ENCODE measurements at places on chromosomes 2 and 18.

DNA sequence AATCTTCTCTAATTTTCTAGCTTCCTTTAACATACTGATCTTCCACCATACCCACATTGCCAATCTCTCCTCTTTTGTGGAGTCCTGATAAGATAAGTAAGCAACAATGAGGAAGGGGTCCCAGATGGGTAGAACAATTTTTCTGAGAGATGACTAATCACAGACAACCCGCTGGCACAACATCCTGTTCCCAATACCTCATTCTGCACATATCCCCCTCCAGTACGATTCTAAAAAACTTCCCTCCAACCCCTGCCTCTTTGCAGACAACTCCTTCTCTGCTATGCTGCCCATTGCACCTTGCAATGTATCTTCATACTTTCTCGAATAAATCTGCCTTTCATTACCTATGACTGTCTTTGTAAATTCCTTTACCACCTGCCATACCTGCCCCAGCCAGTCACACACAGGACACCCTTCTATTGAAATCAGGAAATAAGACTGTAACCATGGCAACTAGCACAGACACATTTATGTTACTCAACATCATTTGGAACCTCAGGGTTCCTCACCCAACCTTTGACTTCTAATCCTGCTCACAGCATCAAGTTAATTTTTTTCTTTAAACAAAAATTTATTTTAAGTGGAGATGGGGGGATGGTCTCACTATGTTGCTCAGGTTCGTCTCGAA lies 7.4 kb upstream of the EXOC6B start:
- DNase-seq = no peak

- DNase-seq = no peak
Measured at GRCh38 chr18:12408247-12408869, 629 bp downstream of the PRELID3A start.

- DNase-seq = no peak
Measured at GRCh38 chr2:128444816-128445522, 126.3 kb upstream of the HS6ST1 start.

DNA sequence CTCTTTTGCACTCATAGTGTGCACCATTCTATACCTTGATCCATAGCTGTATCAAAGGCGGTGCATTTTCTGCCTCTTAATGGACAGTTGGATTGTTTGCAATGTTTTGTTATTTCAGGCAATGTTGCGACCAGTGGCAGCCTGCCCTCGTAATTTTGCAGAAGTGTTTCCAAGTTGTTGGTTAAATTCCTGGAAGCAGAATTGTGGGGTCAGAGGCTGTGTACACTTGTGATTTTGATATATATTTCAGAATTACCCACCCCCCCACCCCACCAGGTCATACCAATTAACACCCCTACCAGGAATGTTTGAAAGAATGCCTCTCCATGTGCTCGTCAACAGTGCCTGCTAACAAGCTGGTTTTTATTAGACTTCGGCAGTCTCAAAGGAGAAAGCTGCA lies 32.4 kb upstream of the IL1R1 start:
- DNase-seq = no peak

- DNase-seq = no peak
Measured at GRCh38 chr2:224046752-224047151, 7.7 kb upstream of the SERPINE2 start.

GRCh38 chr18:38883111-38883510 lies 1317.5 kb upstream of the CELF4 start:
- no peak for DNase-seq

DNA sequence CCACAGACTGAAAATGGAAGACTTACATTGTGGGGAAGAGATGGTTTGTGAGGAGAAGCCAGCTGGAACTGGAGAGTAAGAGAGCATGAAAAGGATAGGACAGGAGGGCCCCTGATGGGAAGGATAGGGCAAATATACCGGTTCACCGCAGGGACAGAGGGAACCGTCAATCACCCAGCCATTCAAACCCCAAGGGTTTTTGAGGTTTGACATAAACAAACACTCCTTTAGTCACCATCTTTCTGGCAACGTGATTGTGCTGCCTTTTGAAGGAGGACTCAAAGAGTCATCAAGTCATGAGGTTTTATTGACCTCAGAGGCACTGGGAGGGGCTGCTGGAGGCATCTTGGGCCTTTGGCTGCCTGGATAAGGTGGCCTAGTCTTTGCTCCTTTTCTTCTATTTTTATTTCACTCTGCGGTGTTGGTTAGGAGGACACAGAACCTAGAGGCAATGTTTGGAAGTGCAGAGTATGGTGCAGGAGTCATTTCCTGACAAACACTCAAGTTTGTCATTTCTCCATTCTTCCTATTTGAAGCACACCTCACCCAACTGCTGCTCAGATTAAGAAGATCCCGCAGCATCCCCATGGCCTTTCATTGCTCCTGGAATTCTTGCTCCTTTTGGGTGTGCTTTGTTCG lies 487.3 kb upstream of the SPRED2 start:
- no peak for DNase-seq

DNA sequence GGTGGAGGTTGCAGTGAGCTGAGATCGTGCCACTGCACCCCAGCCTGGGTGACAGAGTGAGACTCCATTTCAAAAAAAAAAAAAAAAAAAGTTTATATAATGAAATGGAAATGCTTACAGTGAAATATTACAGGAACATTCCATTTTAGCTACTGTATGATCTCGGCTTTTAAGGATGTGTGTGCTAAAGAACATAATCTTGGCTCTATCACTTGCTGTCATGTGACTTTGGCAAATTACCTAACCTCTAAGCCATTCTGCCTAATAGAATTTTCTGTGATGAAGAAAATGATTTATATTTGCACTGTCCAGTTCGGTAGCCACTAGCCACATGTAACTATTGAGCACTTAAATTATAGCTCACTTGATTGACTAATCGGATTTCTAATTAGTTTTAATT lies 36.3 kb downstream of the SMAD4 start:
- no peak for DNase-seq

- no peak for DNase-seq
Measured at GRCh38 chr18:67464499-67464898, 52.0 kb downstream of the DSEL start.

DNA sequence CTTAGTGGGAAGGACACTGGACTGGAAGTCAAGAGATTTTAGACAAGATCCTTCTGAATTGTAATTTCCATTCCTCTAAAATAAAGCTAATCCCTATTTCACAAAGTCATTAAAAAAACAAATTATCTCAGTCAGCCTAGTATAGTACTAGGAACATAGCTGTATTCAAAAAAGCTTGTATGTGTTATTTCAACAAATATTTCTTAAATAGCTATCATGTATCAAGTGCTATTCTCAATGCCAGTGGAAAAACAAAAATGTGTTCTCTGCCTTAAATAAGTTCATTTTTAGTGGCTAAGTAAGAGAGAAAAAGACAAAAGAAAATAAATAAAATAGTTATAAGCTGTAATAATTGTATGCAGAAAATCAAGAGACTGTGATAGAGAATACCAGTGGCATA lies 541.8 kb upstream of the CDH2 start:
- no peak for DNase-seq

DNA sequence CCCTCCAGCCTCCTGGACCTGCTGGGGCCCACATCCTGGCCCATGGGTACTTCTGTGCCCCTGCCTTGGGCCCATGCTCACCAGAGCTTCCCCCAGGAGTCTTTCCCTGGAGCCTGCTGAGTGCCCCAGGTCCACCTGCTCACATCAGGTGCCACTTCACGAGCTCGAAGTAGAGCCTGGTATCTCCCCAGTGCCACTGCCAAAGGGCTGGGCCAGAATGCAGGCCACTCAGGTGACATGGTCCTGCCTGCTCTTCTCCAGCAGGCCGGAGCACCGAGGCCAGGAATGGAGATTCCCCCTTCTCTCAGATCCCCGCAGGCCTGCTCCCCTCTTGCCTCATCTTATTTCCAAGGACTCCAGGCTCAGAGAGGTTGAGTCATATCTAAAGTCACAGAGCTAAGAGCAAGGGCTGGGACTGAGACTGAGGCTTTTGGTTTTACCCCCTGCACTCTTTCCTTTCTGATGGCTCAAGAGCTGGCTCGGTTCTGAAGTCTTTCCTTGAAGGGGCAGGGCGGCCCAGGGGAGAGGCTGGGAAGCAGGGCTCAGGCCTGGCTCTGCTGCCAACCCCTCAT lies 79.2 kb downstream of the HS1BP3 start:
- DNase-seq = no peak

DNA sequence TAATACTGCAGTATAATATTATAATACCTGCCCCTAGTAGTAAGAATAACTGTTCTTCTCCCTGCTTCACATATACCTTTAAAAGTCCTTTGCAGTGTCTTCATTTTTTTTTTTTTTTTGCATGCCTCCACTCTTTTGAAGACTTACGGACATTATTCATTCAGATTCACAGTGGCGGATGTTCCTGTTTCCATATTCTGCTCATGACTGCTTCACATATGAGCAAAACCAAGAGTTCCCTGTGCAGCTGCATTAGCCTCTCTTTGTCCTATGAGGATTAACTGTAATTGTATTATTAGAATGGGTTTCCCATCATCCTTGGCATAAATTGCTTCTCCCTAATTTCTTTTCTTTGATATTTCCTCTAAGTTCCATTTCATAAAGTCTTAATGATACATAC lies 12.8 kb downstream of the IL18RAP start:
- DNase-seq = no peak

GRCh38 chr2:140246058-140246457 lies 1465.9 kb upstream of the NXPH2 start:
- no peak for DNase-seq

DNA sequence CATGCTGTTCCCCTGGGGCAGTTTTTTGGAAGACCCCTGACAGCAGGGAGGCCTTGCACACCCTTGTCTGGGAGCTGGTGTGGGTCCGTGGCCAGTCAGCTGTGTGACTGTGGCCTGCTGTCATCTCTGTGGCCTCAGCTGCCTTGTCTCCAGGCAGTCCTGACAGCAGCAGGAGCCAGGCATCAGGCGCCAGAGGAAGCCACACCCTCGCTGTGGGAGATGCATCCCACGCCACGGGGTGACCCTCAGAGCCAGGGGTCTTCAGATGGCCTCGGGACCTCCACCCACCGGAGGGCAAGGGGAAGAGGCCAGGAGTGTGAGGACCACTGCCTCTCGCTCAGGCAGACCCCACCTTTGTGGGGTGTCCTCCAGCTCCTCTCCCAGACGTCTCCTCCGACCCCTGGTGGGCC lies 5.0 kb downstream of the BOK start:
- DNase-seq = no peak

DNA sequence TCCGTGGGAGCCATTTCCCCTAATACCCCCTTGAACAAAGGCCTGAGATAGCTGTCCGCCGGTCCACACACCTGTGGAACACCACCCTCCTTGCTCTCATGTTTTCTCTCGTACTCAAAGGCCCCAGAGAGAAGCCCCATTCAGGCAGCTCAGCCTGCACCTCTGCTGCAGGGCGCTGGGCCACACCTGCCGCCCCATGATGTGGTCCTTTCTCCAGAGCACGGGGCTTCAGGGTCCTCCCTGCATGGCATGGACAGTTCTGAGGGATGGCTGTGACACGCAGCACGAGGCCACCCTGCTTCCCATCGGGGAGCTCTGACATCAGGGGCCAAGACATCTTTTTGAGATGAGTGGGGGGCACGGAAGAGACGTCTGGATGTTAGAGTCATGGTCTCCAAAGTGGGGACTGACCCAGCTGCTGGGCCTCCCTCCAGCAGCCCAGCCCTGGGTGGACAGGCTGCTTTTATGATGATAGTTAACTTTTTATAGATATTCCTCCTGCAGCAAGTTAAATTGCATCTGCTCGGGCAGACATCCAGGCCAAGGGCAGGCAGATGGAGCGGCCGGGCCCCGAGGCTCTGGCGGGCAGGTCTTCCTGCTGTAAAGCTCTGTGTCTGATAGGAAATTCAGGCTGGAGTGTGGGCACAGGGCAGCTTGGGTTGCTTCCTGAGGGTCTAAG lies 56.7 kb downstream of the SDC1 start:
- no peak for DNase-seq

- peak; percentile 2 for DNase-seq
Measured at GRCh38 chr2:225282858-225283710, 116.4 kb upstream of the NYAP2 start.

GRCh38 chr2:145692971-145693478 lies 1173.1 kb upstream of the ZEB2 start:
- DNase-seq = no peak

DNA sequence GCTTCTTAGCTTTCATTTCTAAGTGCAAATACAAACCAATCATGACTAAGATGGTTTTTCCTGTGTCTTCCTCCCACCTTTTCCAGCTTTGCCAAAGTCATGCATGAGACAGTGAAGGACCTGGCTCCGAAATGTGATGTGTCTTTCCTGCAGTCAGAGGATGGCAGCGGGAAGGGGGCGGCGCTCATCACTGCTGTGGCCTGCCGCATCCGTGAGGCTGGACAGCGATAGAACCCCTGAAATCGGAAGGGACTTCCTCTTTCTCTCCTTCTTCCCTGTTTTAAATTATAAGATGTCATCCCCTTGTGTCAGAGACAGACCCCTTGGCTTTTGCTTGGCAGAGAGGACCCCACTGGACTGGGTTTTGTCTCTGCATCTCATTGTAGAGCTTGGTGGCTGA lies 56.8 kb downstream of the HK2 start:
- no peak for DNase-seq

DNA sequence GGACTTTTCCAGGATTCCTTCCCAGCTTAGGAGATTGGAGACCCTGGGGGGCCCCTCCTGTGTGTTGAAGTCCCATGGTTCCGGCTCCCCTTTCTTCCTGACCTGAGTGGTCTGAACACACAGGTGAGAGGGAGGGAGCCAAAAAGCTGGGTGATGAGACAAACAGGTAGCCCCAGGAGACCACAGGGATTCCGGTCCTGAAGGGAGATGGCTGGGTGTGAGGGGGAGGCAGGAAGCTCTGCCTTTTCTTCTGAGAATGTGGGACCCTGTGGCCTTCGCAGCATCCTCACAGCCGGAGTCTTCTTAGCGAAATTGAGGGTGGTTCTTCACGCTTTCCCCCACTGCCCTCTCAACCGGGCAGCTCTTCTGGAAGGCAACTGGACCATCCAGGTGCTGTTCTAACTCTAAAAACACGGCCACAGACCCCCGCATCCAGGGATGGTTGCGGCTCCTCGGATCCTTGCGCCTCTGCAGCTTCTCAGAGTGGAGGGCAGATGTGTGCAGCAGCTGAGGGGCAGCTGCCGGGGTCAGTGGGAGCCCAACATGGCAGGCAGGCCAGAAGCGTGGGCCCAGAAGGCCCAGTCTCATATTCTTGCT lies 4.4 kb downstream of the SLC66A3 start:
- DNase-seq = no peak

DNA sequence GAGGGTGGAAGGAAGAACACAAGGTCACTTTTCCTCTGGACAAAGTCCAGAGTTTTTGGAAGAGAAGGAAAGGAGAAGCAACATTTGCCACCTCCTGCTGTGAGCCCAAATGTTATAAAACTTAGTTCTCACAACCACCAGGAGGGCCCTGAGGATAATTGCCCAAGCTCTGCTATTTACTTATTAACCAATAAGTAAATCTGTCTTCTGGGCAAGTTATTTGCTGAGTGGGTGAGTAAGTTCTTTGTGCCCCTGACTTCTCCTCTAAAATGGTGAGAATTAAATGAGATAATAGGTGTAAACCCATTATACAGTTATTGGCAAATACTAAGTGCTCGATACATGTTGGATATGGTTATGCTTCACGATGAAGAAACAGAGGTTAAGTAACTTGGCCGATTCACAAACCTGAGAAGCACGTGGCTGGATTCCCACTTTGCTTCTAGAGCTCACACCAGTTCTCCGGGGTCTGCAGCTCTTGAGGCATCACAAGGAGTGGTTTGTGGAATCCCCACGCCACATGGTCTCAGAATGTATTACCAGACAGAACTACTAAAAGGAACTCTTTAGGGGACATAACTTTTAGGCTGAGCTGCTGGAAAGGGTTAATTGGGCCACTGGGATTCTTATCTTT lies 164.1 kb downstream of the MYCN start:
- no peak for DNase-seq

- DNase-seq = no peak
Measured at GRCh38 chr2:140246957-140247356, 1466.8 kb upstream of the NXPH2 start.
